GF-D8 (cell line): ENCODE measurements at places on chromosomes 1 and 21.

GRCh38 chr1:196178083-196178635, 430.1 kb downstream of the KCNT2 start:
- DNase-seq, result no peak

- DNase-seq, result no peak
These were observed 115.3 kb upstream of the FMN2 start for GRCh38 chr1:239976130-239976968.

GRCh38 chr1:193539731-193540459, 353.5 kb upstream of the B3GALT2 start:
- DNase-seq, result no peak

DNA sequence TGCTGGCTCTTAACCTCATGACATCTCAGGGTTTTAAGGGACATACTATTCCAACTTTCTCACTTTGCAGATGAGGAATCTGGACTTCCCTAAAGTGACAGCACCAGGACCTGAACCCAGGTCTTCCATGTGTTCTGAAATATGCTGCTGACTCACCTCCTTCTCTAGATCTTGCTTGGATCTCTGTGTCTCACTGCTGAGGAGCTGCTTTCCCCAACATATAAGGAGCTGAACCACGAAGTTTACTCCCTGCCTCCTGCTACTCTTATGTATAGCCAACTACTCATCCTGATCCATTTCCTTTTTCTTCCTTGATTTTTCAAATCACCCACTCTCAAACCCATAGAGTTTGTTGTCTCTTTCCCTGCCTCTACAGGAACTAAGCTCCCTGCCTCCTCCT, 38.2 kb downstream of the ALG14 start:
- DNase-seq, result no peak

DNA sequence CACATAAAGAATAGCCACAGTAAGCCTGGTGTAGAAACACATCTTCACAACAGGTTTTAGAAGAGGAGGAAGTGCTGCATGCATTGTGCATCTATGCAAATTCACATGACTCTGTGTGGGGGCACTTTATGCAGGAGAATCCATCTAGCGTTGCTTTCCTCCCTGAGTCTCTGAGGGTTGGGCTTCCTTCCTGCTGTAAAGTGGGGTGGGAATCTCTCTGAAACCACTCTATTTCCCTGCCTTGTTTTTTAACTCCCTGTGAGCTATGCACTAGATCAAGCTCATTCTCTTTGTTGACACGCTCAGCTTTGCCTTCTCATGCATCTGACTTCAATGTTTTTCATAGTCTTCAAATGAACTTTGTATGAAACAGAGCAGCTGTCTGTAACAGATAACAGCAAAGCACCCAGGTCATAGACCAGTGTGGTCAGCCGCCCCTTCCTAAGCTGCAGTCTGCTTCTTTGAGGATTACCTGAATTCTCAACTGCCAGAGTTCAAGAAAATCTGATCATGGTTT, 102.7 kb upstream of the DPH5 start:
- DNase-seq, result peak; percentile 23

GRCh38 chr1:87833166-87833565, 504.5 kb downstream of the LMO4 start:
- no peak for DNase-seq

- DNase-seq, result no peak
These were observed 39.3 kb downstream of the SPAG17 start for GRCh38 chr1:118145721-118146120.

- DNase-seq, result no peak
These were observed 42.4 kb upstream of the GADD45A start for GRCh38 chr1:67642629-67643028.

GRCh38 chr1:60922304-60922703, 160.1 kb upstream of the NFIA start:
- DNase-seq, result no peak

GRCh38 chr1:67677930-67678329, 7.1 kb upstream of the GADD45A start:
- no peak for DNase-seq
